ENCODE measurements at places on chromosomes 6 and 20. TPM values are rescaled to one million over a fixed set of nuclear protein-coding genes. Genes with fewer than 3 reads are reported as not detected.

Gene OPN5
- not detected for total RNA-seq

Gene UNC5CL
- total RNA-seq = 1.2 TPM

Gene XPO5
- total RNA-seq = 93.5 TPM

Gene PCK1
- not detected for total RNA-seq

Gene SPATA25
- total RNA-seq = 0.52 TPM

Gene PTCHD4
- not detected for total RNA-seq

Gene TAGAP
- 51.2 TPM for total RNA-seq

Gene ZNF292
- total RNA-seq = 50.9 TPM

Gene ZC2HC1B
- total RNA-seq = not detected

Gene PSMB1
- total RNA-seq = 186 TPM

Gene ZCCHC3
- total RNA-seq = 25.8 TPM

Gene GDAP1L1
- total RNA-seq = not detected

Gene CST5
- total RNA-seq = not detected

Gene CYP24A1
- total RNA-seq = not detected

Gene FAM50B
- 11.0 TPM for total RNA-seq

Gene CDC40
- 27.2 TPM for total RNA-seq

Gene RCAN2
- not detected for total RNA-seq

Gene GPLD1
- total RNA-seq = 0.18 TPM

Gene CABLES2
- total RNA-seq = 21.9 TPM

Gene TBXT
- total RNA-seq = not detected

Gene POPDC3
- total RNA-seq = not detected

Gene TSBP1
- total RNA-seq = not detected

Gene STMN3
- 27.3 TPM for total RNA-seq

Gene SALL4
- total RNA-seq = 0.09 TPM

Gene RBBP8NL
- total RNA-seq = not detected

Gene SMIM13
- 9.4 TPM for total RNA-seq

Gene POM121L2
- total RNA-seq = not detected

Gene NXT1
- total RNA-seq = 35.1 TPM

Gene ANGPT4
- not detected for total RNA-seq

Gene MYLK2
- total RNA-seq = 0.50 TPM

Gene BNIP5
- not detected for total RNA-seq

Gene BMP7
- total RNA-seq = not detected

Gene BPI
- total RNA-seq = not detected

Gene HFE
- total RNA-seq = 0.91 TPM

Gene GMPR
- total RNA-seq = 1.1 TPM

Gene TREM1
- total RNA-seq = not detected

Gene HTR1E
- not detected for total RNA-seq

Gene ZBTB2
- 26.7 TPM for total RNA-seq

Gene EEF1E1
- total RNA-seq = 46.2 TPM

Gene MYH7B
- total RNA-seq = 0.20 TPM

Gene OR12D2
- total RNA-seq = not detected

Gene SOX18
- total RNA-seq = 0.75 TPM

Gene PKIB
- total RNA-seq = 0.36 TPM

Gene ALDH5A1
- total RNA-seq = 5.9 TPM

Gene SNX3
- 80.2 TPM for total RNA-seq

Gene PRSS35
- total RNA-seq = not detected

Gene AKIRIN2
- total RNA-seq = 37.7 TPM

Gene FKBP1C
- total RNA-seq = 1.9 TPM
